ENCODE measurements at places on chromosomes 1 and 21.

DNA sequence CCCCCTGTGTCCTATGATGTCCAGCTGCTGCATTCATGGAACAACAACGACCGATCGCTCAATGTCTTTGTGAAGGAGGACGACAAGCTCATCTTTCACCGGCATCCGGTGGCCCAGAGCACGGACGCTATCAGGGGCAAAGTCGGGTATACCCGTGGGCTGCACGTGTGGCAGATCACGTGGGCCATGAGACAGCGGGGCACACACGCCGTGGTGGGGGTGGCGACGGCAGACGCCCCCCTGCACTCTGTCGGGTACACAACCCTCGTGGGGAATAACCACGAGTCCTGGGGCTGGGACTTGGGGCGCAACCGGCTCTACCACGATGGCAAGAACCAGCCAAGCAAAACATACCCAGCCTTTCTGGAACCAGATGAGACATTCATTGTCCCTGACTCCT, 63.3 kb downstream of the SPSB1 start:
- DNase-seq, result no peak

DNA sequence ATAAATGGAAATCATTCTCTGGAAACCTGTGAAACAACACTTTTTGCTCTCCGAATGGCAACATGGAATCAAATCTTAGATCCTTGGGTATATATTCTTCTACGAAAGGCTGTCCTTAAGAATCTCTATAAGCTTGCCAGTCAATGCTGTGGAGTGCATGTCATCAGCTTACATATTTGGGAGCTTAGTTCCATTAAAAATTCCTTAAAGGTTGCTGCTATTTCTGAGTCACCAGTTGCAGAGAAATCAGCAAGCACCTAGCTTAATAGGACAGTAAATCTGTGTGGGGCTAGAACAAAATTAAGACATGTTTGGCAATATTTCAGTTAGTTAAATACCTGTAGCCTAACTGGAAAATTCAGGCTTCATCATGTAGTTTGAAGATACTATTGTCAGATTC, 45.7 kb downstream of the PTGFR start:
- DNase-seq, result no peak

DNA sequence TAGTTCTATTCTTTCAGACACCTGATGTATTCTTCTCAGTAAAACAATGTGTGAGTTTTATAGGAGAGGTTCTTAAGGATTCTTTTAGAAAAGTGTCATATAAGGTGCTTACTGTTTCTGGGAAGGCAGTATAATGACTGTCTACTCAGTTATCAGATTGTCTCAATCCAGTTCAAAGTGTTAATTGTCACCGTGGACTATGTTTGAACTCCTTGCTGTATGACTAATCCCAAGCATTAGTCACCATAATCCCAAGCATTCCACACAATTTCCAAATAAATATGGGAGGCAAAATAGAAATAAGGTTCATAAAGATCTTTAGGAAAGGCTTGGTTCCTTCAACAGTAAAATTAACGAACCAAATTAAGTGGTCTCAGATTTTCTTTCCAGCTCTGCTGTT, 342.1 kb upstream of the NR5A2 start:
- no peak for DNase-seq

GRCh38 chr1:156663178-156663577, 14.0 kb downstream of the NES start:
- DNase-seq, result peak; percentile 76

GRCh38 chr1:233603478-233603877, 10.4 kb upstream of the KCNK1 start:
- no peak for DNase-seq

DNA sequence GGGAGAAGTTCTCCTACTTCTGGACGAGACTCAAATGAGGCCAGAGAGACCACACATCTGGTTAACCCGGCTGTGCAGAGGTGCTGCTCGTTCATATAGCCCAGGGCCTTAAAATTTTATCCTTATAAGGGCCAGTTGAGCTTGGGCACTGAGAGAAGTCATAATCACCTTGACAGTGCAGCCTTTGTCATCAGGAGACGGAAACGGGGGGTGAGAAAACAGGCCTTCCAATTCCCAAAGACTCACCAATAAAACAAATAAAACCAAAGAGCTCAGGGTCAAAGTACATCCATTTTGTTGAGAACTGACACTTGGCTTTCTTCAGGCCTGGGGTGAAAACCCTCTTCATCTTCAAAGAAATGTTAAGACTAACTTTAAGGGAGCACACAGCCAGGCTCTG, 167.1 kb downstream of the TGFBR3 start:
- no peak for DNase-seq

DNA sequence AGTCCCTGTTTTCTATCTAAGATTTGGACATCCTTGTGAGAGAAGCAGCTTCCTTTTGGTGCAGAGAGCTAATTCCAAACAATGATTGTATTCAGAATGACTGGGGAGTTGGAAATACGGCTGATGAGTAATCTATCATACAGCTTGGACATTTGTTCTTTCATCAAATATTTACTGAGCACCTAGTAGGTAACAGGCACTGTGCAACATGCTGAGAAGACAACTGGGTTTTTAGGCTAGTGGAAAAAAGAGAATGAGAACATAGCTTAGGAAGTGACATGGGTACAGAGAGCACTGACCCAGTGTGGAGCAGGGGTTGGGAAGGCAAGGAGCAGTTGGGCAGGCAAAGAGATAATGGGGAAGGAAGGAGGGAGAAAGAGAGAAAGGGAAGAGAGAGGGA, 87.5 kb downstream of the TBX19 start:
- no peak for DNase-seq

DNA sequence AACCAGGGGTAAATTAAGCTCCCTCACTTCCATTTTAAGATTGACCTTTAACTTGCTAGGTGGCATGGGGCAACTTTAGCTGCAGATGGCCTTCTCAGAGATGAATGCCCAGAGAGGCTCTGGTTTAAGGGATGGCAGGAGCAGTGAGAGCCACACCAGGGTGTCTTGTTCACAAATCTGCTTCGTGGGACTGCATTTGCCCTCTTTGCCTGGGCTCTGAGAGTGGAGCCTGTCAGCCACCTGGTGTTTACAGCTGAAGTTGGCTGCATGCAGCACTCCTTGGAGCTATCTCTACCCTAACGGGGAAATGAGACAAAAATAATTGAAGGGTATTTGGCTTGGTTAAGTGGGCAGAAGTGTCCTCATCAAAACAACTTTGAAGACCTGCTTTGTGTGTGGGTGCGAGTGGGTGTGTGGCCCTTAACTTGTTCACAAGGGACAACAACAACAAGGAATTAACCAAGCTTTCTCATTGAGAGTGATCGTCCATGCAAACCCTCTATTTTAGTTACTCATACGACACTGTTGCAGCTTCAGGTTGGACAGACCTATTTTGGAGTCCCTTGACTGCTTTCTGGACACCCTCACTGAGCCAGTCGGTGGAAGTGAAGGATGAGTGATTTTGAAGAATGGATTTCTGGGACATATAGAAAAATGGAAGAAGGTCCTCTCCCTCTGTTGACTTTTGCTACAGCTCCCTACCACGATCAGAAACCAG, 29.8 kb downstream of the PGM1 start:
- no peak for DNase-seq

DNA sequence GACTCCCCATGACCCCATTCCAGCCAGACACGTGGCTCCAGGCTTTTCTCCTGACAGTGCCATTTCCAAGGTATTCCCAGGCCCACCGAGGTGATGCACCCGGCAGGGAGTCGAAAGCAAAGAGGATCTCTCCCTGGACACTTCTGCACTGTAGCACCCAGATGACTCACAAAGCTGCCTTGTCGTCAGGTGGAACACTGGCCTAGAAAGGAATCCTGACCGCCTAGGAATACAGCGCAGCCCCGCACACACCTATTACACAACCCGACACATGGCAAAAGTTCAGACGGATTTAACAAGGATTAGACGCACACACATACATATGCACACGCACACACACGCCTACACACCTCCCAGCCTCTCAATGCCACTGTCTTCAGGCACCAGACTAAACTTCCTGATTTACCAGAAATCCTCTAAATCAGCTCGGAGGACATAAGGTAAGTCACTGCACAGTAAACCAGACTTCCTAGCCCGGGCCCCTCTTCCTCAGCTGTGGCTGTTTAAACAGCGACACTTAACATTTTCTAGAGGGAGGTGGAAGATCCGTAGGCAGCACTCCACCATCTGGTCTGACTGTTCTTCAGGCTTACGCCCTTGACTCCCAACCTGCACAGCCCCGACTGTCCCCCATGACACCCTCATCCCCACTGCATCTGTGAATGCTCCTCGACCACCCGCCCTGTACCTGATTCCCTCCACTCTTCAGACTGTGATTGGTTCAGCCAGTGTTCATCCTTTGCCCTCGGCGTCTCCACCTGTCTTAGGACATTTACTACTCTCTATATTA, 12.7 kb downstream of the FAM89A start:
- no peak for DNase-seq

- no peak for DNase-seq
Observed at GRCh38 chr1:55490547-55490946, 275.4 kb upstream of the USP24 start.

GRCh38 chr1:218249338-218250140, 35.6 kb upstream of the RRP15 start:
- no peak for DNase-seq

DNA sequence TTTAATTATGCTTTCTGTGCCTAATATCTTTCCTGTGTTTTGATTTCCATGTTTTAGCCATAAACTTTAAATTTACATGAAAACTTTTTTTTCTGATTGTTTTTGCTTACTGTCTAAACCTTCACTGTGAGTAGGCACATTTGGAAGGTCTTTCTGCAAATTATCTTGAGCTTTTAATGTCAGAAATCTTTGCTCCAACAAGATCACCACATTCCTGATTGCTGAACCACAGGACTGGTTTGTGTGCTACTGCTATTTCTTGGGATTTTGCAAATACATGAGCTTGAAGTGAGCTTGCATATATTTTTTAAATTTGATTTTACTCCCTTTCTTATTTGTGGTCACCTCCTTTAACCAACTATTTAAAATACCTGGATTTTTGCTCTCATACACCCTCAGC, 61.3 kb downstream of the PTBP2 start:
- no peak for DNase-seq

GRCh38 chr1:54052934-54053744, at the start of the genes TCEANC2 and TMEM59:
TSS of gene TCEANC2 (plus strand) at chr1:54053608. CDS start at chr1:54054423, 815 bp downstream.
TSS of gene TMEM59 (minus strand) at chr1:54053204. CDS start at chr1:54053188, 16 bp downstream.
- peak; percentile 98 for DNase-seq

DNA sequence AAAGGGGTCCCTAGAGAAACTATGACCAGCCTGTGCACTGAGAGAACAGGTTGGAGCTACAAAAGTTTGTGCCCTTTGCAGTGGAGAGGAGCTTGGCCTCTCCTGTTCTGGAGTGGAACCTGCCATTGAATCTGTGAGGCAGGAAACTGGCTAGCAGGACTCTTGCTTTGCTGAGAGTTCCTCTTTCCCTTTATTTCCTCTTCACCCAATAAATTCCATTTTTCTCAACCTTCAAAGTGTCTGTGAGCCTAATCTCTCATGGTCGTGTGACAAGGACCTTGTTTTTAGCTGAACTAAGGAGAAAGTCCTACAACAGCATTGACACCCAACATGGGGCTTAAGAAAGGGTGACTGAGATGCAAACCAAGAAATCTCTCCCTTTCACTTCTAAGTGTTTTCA, 42.7 kb upstream of the FASLG start:
- no peak for DNase-seq

GRCh38 chr21:39934895-39935294, 67.7 kb downstream of the PCP4 start:
- DNase-seq, result no peak

DNA sequence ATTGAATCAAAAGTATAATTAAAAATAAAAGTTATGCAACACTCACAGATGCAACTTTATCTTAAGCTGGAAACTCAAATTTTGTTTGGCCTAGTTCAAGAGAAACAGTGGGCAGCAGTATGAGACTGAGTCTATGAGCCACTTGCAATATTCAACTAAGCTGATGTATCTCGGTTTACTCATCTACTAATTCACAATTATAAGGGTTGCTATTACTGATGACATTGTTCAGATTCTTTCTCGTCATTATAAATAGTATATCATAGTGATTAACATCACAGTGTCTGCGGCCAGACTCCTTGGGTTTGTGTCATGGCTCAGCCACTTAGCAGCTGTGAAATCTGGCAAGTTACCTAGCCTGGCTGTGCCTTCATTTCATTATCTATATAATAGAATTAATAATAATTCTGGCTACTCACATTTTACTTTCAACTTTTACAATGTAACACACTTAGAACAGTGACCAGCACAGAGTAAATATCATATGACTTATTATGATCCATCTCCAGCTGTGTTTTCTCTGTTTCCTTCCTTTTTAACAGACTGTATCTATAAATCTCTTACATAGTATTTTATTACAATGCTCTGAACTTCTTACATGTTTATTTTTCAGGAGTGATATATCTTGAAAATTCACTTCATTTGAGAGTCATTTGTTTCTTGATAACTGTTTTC, 194.3 kb upstream of the RGS18 start:
- DNase-seq, result no peak

DNA sequence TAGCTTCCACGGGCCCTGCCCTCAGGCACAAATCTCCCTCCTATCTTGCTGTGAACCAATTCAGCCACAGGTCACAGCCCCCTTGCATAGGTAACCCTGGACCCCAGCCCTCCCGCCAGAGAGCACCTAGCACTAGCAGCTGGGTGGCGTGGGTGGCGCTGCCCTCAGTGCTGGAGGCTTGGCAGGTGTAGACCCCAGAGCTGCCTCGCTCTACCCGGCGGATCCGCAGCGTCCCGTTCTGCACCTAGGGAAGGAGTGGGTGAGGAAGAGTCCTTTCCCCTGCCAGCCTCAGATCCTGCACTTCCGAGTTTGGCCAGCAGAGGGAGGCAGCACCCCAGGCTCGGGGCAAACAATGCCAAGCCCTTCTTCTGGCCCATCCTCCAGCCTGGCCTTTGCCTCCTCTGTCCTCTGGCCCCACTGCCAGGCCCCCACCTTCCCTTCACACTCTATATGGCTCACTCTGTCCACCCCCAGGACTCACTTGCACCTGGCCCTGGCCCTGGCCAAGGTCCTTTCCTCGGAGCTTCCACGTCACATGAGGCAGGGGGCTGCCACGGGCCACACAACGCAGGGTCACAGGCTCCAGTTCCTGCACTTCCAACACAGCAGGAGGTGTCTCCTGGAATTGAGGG, 9.0 kb downstream of the IGSF9 start:
- peak; percentile 79 for DNase-seq

- no peak for DNase-seq
Observed at GRCh38 chr1:196464480-196464941, 143.7 kb downstream of the KCNT2 start.

GRCh38 chr1:200888349-200888838, 6.3 kb upstream of the INAVA start:
- DNase-seq, result no peak

GRCh38 chr1:223312705-223313414, 51.1 kb downstream of the SUSD4 start:
- DNase-seq, result no peak

DNA sequence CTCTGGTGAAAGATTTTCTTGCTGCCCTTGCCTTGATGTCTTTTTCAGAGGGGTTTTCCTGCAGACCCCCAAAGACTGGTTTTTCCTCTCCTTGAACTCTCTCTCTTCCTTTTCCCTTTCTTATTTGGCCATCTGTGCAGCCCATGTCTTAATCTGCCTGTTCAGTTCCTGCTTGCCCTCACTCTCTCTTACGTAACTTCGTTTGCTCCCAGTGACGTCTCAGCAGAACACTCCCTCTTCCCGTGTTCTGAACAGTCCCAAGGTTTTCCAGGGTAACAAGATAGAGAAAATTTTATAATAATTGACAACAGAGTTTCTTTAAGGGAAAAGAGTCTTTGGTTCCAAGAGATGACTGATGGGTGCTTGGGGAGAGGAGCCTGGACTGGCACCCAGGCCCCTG, 109.1 kb upstream of the LMO4 start:
- DNase-seq, result no peak

GRCh38 chr1:91511386-91511785, 10.7 kb downstream of the CDC7 start:
- no peak for DNase-seq

All from right atrium auricular region (tissue), 2 donors.